GF-D8 (cell line): ENCODE measurements at places on chromosomes 2 and 18.

DNA sequence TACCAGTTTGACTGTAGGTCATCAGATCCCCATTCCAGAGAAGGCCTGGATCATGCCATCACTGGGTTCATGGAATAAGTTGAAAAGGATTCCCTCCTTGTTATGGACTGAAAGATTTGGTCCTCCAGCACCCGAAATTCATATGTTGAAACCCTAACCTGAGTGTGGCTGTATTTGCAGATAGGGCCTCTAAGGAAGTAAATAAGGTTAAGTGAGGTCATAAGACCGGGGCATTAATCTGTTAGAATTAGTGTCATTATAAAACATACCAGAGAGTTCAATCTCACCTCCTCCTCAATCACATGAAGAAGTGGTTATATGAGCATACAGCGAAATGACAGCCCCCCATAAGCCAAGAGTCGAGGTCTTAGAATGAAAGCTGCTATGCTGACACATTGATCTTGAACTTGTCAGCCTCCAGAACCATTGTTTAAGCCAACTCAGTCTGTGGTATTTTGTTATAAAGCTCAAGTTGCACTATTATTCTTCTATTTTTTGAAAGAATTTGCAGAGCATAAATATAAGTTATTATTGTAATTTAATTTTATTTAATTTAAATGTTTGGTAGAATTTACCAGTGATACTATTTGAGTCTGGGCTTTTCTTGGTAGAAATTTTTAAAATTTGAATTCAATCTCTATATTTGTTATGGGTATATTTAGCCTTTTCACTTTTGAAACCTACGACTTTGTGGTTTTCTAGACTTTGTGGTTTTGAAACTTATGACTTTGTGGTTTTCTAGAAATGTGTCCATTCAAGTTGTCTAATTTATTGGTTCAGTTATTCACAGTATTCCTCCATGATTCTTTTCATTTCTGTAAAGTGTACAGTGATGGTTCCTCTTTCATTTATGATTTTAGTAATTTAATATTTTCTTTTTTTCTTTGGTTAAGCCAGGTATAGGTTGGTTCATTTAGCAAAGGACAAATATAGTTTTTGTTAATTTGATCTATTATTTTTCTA lies 1206.7 kb upstream of the CDH2 start:
- no peak for DNase-seq

DNA sequence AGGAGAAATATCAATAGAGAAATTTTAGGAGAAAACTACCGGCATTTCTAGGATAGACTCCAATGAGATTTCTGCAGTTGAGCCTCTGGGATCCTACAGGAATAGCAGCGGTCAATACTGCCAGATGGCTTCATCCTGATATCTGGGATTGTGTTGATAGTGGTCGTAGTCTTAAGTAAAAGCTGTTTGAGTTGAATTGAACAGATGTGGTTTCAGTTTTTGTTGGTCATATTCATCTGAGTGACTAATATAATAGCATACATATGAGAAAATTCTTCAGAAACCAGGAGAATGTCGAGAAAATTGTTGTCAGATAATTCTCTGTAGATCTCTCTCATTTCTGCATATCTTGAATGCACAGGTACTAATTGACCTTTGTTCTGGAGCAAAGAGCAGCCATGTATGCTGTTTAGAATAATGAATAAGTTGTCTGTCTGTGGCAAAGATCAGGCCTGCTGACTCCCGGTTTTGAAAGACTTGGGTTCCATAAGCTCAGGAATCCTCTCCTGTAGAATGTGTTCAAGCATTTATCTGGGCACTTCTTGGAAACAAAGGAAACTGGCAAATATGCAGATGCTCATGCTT lies 288.1 kb downstream of the TMX3 start:
- DNase-seq: no peak

- DNase-seq: no peak
These were observed 58.3 kb upstream of the PXDN start for GRCh38 chr2:1802469-1803216.

DNA sequence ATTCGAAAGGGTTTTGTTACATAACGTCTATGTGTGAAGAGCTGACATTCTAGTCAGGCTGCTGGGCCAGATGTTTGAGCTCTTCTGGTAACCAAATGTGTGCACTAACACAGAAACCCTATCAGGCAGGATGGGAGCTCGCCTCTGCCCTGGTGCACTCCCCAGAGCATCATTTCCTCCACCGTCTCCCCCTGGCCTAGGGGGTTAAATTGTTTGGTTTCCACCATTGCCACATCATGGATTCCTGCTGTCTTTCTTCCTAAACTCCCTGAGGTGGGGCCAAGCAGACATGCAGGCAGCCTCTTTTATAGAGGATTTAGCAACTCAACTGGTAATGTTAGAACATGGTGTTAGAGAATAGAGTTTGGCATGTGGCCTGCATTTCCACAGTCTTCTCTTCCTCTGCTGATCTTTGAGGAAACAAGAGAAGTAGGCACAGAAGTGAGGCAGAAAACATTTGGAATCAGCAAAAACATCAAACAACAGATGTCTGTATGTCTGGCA lies 87.3 kb downstream of the ANTXR1 start:
- DNase-seq: no peak

- no peak for DNase-seq
These were observed 132.4 kb upstream of the APCDD1 start for GRCh38 chr18:10322004-10322403.

- DNase-seq: no peak
These were observed 53.4 kb upstream of the RALBP1 start for GRCh38 chr18:9421901-9422327.
